AG09309 (cell line): ENCODE measurements at places on chromosomes 12 and 14.

- DNase-seq = peak; percentile 34
Measured at GRCh38 chr12:29073631-29074239, 75.3 kb upstream of the FAR2 start.

GRCh38 chr12:45725631-45726602 lies 3.6 kb upstream of the ARID2 start:
- DNase-seq = no peak

DNA sequence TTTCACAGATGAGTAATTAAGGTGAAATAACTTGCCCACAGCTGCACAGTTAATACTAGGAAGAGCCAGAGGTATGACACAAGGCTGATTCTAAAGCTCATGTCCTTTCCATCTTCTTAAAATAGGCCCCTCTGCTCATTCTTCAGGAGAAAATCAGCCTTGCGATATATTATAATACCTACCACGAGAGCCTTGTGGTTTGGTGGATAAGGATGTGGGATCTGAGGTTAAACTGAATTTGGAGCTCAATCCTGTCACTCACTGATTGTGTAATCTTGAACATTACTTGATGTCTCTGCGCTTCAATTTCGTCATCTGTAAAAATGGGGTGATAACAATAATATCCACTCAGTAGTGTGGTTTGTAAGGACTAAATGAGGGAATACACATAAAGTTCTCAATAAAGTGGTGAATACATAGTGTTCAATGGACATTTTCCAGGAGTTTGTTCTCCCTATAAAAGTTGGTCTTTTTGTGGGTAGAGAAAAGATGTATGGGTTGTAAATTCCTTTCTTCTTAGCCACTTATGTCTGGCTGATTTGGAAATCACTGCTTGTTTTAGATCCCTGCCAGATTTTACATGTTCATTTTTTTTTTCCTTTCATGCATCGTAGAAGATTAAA lies 25.1 kb upstream of the ATP2B1 start:
- peak; percentile 98 for DNase-seq

DNA sequence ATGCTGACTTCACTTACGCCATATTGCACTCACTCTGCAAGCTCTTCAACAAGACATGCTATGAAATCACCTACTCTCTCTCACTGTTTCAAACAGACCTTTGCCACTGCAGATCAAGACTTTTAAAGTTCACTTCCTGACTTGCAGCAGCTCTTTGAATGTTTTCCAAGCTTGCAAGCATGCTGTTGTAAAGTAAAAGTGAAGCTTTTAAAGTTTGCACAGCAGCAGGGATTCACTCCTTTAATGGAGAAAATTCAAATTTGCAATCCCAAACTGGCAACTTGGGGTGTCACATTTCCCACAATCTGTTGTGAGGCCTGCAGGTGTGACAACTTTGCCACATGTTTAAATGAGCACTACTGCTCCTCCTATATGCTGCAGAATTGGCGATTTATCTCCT lies 270.9 kb downstream of the ALX1 start:
- no peak for DNase-seq

GRCh38 chr12:51270067-51270950 lies at the start of gene SMAGP:
Gene SMAGP (minus strand): TSS chr12:51270415. CDS start chr12:51269278, 1,137 bp downstream.
- no peak for DNase-seq

GRCh38 chr12:89960011-89960507 lies 251.4 kb upstream of the ATP2B1 start:
- DNase-seq = peak; percentile 24

GRCh38 chr12:99142651-99143050 lies 497.6 kb downstream of the APAF1 start:
- no peak for DNase-seq

GRCh38 chr14:100069161-100069800 lies 4.1 kb downstream of the EVL start:
- no peak for DNase-seq

GRCh38 chr12:105321125-105321524 lies 9.4 kb upstream of the C12orf75 start:
- DNase-seq = no peak

DNA sequence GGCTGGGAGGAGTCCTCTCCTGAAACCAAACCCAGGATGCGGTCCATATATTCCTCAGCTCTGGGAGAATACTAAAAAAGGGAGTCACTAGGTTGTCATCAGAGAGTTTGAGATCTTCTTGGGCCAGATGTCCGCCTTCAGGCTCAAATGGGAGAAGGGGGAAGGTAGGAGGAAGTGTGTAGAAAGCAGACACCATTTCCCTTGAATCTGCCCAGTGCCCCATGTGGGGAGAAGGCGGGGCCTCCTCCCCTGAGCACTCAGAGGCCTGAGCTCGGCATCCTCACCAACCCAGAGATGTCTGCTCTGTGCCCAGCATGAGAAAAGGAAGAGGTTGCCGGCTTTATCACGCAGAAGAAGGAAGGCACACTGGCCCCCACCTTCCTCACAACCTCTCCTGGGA lies 37.3 kb downstream of the LTBP2 start:
- no peak for DNase-seq

DNA sequence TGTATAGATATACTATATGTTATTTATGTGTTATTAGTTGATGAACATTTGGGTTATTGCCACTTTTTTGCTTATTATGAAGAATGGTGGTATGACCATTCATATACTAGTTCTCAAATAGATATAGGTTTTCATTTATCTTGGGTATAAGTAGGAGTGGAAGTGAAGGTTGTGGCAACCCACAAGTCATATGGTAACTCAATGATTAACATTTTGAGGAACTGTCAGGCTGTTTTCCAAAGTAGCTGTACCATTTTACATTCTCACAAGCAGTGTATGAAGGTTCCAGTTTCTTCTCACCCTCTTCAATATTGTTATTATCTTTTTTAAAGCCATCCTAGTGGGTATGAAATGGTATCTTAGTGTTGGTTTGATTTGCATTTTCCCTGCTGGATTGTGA lies 19.0 kb upstream of the MSRB3 start:
- no peak for DNase-seq

GRCh38 chr14:24883576-24883975 lies 166.4 kb downstream of the STXBP6 start:
- no peak for DNase-seq

GRCh38 chr14:98926801-98927200 lies 345.2 kb downstream of the BCL11B start:
- no peak for DNase-seq

DNA sequence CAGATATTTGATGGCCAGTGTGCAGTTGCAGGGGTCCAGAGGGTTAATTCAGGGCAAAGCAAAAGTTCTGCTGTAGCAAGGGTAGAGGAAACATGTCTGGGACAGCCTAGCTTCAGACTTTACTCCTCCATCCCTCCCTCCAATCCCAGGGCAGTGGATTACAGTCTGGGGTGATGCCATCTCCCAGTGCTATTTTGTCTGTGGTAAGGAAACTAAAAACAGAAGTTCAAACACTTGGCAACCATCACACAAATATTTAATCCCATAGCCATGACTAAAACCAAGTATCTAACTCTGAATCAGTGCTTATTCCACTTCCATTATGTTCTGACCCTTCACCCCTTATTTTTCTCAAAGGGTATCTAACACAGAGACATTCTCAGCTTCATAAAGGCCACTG lies 61.8 kb downstream of the PIK3C2G start:
- no peak for DNase-seq

DNA sequence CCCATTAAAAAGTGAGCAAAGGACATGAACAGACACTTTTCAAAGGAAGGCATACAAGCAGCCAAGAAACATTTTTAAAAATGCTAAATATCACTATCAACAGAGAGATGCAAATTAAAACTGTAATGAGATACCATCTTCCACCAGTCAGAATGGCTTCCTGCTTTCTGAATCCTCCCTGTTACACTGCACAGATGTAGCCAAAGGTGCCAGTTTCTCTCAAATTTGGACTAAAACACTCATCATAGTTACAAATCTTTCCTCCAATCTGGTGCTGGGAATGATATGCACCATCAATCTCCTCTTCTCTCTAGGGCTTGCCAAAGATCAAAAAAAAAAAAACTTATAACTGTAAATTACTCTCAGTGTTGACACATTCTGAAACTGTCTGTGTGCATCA lies 311.8 kb upstream of the CLEC14A start:
- no peak for DNase-seq

- no peak for DNase-seq
Measured at GRCh38 chr12:99302874-99303273, 344.7 kb upstream of the GARIN6 start.

- DNase-seq = no peak
Measured at GRCh38 chr12:120358412-120359100, 10.4 kb downstream of the MSI1 start.

DNA sequence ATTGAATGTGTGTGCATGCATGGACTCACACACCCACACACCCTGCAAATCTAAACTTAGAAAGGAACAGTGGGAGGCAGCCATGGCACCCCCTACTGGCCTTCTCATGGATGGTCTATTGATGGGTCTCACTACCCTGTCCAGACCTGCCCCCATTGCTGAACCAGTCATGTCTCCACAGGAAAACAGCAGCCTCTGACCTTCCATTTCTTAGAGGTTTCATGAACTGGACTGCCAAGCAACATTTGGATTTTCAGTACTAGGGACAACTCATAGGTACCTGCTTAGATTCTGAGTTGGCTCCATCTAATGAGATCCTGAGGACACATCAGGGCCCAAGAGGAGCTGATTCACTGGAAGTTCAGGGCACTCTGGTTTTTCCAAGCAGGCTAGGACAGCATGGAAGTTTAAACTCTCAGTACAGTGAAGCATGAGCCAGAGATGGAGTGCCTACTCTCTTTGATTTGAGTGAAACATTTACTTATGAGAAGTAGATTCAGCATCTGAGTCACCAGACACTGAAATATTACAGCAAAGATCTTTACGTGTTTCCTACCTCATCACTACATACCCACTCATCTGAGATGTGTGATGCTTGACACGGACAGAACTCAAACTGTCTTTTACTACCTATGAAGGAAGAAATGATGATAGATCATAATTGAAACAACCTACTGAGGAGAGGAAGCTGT lies 98.9 kb upstream of the PLEKHG7 start:
- DNase-seq = no peak

GRCh38 chr12:47610686-47611252 lies 95.1 kb downstream of the RPAP3 start:
- DNase-seq = no peak

GRCh38 chr12:5480218-5480937 lies 48.5 kb downstream of the NTF3 start:
- no peak for DNase-seq

- DNase-seq = no peak
Measured at GRCh38 chr14:95611293-95611880, 74.8 kb upstream of the TCL1B start.

GRCh38 chr12:40832668-40833067 lies 140.4 kb downstream of the CNTN1 start:
- DNase-seq = no peak

DNA sequence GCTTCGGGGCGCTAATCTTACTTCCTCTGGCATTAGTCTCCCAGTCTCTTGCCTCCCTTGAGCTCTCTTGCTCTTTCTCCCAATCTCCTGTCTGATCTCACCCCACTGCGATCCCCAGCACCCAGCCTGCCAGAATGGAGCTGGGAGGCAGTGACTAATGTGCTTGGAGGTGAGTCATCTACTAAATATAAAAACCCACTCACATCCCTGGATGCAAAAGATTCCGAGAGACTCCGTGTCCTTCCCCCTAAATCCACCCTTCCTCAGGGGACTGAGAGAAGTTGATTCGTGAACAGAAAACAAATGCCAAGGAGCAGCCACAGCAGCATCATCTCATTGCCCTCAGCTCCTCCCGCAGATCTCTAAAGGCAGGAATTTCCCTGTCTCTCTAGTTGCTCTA lies 45.7 kb upstream of the KCNA5 start:
- peak; percentile 86 for DNase-seq

- no peak for DNase-seq
Measured at GRCh38 chr14:89908712-89909450, 45.6 kb downstream of the EFCAB11 start.

DNA sequence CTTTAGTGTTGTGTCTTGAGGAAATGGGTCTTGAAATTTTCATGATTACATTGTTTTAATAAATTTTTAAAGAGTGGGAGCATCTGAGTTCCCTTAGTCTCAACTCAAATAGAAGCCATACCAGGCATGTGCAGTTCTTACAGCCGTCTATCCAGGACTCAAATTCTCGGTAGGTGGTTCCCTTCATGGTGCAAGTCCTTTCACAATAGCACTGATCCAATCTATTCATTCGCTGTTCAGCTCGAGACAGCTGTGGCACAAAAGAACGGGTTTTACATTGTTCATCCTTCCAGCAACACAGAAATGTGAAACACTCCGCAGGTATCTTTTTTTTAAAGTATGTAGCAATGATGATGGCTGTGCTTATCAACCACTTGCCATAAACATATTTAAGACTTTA lies 100.2 kb downstream of the NELL2 start:
- no peak for DNase-seq

DNA sequence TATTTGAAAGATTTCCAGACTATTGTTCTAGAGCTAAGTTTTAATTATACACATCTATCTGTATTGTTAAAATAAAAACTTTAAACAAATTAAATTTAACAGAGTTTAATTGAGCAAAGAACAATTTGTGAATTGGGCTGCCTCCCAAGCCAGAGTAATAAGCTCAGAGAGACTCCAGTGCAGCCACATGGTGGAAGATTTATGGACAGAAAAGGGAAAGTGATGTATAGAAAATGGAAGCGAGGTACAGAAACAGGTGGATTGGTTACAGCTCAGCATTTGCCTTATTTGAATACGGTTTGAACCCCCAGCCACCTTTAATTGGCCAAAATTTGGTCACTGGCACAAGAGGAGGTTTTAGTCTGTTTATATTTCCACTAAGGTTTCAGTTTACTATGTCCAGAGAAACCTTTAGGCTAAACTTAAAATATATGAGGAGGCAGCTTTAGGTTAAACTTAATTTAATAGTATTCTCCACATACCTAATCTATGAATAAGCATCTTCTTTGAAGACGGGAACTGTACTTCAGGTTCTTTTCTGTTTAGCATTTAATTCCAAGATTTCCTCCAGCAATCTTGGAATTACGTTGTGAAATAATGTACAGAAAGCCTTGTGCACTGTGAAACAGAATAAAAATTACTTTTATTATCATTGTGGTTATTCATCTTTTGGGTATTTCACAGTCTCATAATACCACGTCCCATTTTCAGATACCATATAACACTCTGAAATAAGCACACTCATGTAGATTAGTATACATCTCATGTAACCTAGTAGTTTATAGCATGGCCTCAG lies 19.4 kb downstream of the SRGAP1 start:
- no peak for DNase-seq

DNA sequence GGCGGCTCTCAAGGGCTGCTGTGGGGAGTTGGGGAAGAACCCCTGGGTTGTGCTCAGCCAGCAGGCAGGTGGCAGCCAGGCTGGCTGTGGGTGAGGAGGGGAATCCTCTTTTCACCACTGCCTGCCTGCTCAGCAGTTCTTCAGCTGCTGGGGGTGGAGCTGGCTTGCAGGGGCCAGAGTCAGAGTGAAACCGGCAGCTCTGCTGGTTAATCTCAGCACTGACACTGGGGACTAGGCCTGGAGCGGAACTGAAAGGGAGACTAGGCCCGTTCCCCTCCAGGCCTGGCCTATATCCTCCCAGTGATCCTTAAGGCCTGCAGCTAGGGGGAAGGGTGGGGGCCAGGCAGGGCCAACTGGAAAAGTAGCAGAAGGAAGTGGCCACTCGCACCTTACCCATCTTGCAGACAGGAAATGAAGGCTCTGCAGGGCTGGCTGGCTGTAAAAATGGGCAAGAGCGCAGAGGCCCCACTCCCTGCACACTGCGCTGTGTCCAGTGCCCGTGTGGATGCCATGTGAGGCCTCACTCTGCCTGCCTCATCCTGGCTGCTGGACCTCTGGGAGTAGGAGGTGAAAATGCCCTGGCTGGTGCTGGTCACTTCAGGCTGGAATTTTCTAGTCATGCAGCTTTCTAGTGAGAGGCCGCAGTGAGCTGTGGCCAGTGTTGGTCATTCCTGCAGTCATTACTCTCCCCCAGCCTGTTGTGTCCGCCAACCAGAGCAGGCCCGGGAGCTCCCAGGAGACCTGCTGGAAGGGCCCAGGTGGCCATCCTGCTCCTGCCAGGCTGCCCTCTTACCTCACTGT lies 39.4 kb downstream of the SH2B3 start:
- DNase-seq = no peak
